ENCODE measurements at places on chromosomes 1 and 21.
A peak's percentile ranks its signal among the peaks of the same experiment; 100 is the strongest.

- no peak for DNase-seq
These were observed 11.2 kb downstream of the EPHA10 start for GRCh38 chr1:37753473-37754321.

DNA sequence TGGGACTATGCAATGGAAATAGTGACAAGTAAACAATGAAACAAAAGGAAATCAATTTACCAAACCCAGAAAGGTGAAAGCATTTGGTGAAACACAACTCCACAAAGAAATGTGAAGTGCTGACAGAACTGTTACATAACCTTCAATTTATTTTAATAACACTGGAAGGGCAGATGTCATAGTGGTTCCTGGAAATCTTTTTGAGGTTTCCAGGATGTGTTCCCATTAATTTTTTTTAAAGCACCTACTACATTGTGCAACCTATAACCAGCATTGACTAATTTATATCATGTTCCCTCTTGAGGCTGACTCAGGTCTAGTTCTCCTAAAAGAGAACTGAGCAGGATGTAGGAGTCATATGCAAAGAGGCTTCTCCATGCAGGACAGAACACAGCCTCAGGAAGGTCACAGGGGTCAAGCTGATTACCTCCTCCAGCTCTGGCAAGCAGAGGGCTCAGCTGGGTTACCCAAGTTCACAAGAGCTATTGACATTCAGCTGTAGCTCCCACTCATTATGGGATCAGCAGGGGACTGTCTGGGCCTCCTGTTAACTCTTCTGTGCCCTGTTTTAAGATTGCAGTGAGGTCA is 157.1 kb upstream of the NRIP1 start:
- peak; percentile 95 for DNase-seq

DNA sequence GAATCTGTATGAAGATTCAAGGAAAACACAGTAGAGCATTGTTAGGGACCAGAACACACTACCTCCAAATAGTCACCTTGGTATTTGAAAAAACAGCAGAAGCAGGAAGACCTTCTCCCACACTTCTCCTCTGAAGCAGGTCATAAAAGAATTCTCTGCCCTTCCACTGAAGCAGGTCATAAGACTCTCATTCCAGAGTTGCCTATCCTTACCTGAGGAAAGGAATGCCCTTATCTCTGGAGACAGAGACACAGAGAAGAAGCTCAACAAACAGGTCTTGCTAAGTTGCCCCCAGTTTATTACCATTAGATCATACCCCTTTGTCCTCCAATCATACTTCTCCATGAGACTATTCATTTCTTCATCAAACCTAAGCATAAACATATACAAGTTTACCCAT is 225.8 kb upstream of the TNR start:
- DNase-seq: no peak

DNA sequence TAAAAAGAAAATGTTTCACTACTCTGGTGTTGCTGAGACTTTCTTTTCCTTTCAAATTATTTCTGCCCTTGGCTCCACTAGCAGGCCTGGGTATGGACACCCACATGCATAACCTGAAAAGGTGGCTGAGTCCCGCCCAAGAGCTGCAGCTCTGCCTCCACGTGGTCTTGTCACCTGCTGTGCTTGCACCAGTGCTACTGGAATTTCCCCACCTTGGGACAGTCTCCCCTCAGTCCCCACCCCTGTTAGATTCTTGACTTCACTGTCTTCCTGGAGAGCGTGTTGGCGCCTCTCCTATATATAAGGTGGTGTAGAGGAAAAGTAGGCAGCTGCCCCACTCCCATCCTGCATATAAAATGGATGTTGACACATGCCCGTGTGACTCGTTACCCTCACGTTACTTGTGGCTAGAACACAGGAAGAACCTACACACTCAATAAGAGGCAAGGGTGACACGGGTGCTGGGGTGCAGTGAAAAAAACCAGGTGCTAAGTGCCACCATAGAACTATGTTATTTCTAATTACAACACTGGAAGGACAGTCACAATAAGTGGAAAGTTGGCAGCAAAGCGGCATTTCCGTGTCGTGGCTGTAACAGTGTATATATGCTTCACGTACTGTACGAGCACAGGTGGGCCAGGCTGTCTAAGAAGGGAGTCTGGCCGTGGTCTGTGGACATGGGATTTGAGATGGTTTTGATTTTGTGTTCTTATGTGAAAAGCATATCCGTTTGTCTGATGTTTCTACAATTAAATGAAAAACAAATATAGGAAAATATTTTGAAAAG is 61.0 kb downstream of the POFUT2 start:
- no peak for DNase-seq

DNA sequence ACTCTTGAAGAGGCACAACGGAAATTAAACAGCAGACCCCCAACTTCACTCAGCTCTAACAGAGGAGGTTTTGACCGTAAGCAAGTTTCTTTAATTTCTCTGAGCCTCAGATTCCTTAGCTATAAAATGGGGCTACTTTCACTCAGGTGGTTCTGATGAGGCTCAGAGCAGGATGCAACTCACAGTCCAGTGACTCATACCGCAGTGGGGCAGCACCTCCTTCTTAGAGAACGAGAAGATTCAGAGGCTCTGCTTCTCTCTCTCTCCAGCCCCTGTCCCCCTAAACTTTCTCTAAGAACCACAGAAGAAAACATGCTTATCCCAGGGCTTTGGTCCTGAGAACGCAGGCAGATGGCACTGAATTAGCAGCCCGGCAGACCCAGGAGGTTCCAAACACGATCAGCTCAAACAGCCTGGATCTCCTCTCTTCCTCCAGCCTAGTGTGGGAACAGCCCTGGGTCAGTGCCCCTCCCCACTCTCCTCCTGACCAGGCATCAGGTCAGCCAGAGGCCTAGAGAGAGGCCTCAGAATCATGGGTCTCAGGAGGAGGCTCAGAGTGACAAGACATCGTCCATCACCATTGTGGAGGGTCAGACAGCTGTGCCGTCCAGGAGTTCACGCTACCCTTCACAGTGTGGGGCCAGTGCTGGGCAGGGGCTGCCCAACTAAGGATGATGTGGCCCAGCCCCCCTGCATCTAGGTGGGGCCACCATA is 433.0 kb downstream of the PTPRU start:
- no peak for DNase-seq

DNA sequence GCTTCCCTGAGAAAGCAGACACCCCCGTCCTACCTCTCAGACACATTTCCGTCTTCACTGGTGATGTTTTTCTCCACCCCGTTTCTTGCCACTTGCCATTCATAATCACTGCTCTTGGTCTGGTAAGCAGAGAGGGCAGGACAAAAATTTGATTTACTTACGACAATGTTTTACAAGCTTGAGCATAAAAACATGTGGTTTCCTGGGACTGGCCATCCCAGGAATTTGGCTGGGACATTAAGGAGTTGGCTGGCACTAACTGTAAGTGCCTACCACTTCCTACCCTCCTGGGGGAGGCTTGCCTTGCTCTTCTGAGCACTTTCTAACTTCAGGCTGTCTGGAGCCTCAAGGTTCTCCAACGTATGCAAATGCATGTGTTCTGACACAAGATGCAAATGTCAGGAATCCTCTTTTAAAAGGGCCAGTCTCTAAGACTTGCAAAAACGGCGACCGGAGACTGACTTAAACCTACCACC is 24.2 kb downstream of the ZBTB18 start:
- no peak for DNase-seq

DNA sequence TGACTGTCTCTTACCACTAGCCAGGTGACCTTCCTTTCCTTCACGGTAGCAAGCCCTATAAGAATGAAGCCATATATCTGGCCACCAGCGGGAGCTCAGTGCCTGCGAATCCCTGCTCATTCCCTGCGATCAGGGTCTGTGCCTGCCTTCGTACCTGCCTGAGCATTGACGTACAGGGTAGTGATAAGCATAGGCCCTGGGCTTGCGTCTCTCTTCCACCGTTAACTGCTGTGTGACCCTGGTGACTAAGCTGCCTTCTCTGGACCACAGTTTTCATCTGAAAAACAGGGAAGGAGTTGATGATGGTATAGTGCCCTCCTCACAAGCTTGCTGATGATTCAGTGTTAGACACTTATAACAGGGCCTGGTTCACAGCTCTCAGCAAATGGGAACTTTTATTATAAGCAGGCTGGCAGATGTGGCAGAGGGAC is 4.1 kb downstream of the ZC3H12A start:
- DNase-seq: peak; percentile 86

- DNase-seq: peak; percentile 89
These were observed 668 bp downstream of the CBR3 start for GRCh38 chr21:36135391-36136102.

DNA sequence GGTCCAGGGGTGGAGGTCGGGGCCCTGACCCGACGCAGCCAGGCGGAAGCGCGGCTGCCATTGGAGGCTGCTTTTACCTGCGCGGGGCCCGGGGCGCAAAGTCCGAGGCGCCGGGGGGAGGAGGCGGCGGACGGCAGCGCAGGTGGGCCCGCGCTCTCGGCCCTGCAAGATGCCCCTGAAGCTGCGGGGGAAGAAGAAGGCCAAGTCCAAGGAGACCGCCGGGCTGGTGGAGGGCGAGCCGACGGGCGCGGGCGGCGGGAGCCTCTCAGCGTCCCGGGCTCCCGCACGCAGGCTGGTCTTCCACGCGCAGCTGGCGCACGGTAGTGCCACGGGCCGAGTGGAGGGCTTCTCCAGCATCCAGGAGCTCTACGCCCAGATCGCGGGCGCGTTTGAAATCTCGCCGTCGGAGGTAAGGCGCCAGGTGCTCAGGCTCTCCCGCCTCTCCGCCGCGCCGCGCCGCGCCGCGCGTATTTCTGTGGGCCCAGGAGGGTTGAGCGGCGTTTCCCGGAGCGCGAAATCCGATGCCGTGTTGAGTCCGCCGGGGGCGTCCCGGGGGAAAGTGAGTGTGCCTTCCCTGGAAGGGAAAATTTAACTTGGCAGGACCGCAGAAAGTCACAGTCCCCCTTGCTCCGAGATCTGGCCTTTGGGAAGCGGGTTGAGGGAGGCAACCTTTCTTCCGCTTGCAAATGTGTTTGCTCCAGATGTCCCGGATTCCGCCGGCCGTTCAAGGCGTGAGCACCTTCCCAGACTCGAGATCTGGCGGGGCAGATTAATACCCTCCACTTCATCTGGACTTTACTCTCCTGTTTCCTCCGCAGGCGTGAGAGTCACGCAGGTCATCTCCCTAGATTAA is at the start of gene GIPC2:
Gene GIPC2 (plus strand): TSS at position 41 of the 853 bp plus-strand sequence. CDS start 129 bp downstream, at position 170.
- DNase-seq: no peak

GRCh38 chr1:224770336-224770693 is 154.2 kb downstream of the CNIH3 start:
- no peak for DNase-seq

GRCh38 chr1:209646558-209646957 is 5.7 kb downstream of the LAMB3 start:
- DNase-seq: no peak

GRCh38 chr1:29500041-29500440 is 263.7 kb downstream of the PTPRU start:
- DNase-seq: no peak

GRCh38 chr1:227780101-227781044 is 35.1 kb upstream of the PRSS38 start:
- no peak for DNase-seq

GRCh38 chr1:21857840-21858670 is 46.0 kb downstream of the LDLRAD2 start:
- peak; percentile 21 for DNase-seq

- no peak for DNase-seq
These were observed 24.8 kb upstream of the C1orf174 start for GRCh38 chr1:3924825-3925220.

GRCh38 chr1:200767321-200767720 is 28.6 kb downstream of the CAMSAP2 start:
- DNase-seq: no peak

- no peak for DNase-seq
These were observed 10.7 kb downstream of the HMGN2 start for GRCh38 chr1:26482921-26483320.

DNA sequence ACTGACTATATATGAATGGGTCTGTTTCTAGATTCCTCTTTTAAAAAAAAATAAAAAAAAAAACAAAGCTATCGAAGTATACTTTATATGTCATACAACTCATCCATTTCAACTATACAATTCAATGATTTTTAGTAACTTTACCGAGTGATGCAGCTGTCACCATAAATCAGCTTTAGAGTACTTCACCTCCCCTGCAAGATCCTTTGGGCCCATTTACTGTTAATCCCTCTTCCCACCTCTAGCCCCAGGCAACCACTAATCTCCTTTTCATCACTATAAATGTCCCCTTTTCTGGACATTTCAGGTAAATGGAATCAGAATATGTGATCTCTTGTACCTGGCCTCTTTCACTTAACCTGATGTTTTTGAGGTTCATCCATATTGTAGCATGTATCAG is 133.9 kb downstream of the PEX14 start:
- DNase-seq: no peak

DNA sequence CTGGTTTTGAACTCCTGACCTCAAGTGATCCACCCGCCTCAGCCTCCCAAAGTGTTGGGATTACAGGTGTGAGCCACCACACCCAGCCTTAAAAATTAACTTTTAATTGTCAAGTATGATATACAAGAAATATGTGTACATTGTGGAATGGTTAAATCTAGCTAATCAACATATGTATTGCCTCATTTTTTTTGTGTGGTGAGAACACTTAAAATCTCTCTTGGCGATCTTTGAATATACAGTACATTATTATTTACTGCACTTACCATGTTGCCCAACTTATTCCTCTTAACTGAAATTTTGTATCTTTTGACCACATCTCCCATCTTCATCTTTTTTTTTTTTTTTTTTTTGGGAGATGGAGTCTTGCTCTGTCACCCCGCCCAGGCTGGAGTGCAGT is 23.3 kb downstream of the THRAP3 start:
- no peak for DNase-seq

GRCh38 chr1:245197911-245198379 is 43.2 kb downstream of the KIF26B start:
- DNase-seq: peak; percentile 3

- DNase-seq: no peak
These were observed 28.4 kb downstream of the SLC27A3 start for GRCh38 chr1:153803470-153804056.

GRCh38 chr1:165381745-165382505 is 25.4 kb upstream of the LMX1A start:
- DNase-seq: no peak

DNA sequence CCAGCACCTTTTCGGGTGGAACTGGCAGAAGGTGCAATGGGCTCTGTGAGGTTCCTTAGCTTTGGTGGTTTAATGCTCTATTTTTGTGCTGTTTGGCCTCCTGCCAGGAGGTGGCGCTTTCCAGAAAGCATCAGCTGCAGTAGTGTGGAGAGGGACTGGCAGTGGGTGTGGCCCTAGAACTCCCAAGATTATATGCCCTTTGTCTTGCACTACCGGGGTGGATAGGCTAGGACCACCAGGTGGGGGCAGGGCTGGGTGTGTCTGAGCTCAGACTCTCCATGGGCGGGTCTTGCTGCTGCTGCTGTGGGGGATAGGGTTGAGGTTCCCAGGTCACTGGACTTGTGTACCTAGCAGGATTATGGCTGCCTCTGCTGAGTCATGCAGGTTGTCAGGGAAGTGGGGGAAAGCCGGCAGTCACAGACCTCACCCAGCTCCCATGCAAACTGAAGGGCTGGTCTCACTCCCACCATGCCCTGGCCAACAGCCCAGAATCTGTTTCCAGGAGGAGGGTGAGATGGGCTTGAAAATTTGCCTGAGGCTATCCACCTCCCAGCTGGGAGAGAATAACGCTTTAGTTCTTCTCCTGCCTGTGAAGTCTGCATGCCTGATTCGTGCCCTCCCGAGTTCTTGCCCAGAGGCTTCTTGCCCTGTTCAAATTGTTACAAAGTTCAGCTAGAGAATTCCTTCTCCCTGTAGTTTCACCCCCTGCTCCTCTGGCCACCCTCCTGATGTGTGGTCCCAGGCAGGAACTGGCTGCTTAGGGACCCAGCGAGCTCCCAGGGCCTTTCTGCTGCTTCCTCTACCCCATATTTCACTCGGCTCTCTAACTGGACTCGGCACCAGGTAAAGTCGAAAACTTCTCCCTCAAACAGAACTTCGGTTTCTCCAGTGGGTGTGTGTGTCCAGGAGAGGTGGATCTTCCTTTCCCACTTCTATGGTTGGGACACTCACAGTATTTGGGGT is 76.5 kb upstream of the BTG3 start:
- DNase-seq: no peak

All from suppressor macrophage treated with lipopolysaccharide for 4 hours (primary cell).